Activated T-cell treated with anti-CD3 and anti-CD28 coated beads for 4 hours (primary cell): ENCODE measurements at places on chromosomes 2 and 18.

DNA sequence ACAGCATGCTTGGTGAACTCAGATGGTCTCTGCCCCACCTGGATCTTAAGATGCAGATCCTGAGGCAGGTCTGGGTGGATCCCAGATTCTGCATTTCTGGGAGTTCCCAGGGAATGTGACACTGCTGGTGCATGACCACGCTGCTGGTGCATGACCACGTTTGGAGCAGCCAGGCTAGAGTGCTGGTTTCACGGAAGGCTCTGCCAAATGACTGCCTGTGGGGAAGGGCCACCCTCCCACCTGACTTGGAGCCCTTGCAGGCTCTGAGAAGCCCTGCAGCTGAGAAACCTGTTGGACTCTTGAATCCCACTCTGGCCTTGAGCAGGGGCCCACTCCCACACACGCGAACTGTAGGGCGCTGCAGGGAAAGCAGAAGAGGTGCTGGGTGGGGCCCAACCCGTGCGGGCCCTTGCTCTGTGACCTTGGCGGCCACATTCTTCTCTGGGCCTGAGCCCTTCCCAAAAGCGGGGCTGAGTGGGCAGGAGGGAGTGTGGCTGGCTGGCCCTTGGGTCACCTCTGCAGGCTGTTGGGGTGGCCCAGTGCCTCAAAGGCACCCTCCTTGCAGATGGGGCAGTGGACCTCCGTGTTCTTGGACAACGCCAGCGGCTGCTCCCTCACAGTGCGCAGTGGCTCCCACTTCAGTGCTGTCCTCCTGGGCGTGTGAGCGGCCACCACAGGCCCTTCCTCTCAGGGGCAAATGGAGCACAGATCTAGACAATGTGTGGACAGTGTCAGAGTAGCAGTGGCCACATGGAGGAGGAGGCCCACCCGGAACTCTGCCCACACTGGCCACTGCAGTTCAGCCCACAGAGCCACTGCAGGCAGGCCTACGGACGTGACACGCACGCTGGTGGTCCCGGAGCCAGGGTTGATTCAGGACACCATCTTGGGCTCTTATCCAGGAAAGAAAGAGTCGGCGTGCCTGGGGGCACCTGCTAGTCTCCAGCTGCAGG is 7.9 kb downstream of the ERFE start:
- no peak for DNase-seq

- DNase-seq: peak; percentile 28
These were observed 285.1 kb downstream of the MTX2 start for GRCh38 chr2:176554101-176555048.

DNA sequence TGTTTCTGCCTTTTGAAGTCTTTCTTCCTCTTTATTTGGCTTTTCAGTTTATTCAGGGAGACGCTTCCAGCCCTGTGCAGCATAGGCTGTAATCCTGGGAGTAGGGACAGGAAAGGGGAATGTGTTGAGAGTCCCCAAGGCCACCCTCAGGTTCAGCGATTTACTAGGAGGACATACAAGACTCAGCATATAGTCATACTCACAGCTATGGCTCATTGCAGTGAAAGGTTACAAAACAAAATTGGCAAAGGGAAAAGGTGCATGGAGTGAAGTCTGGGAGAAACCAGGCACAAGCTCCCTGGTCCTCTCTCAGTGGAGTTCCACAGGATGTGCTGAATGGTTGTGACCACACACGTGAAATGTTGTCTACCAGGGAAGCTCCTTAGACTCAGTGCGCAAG is 49.6 kb upstream of the ZNF638 start:
- no peak for DNase-seq

- DNase-seq: no peak
These were observed 48.7 kb upstream of the AGAP1 start for GRCh38 chr2:235445116-235445515.

DNA sequence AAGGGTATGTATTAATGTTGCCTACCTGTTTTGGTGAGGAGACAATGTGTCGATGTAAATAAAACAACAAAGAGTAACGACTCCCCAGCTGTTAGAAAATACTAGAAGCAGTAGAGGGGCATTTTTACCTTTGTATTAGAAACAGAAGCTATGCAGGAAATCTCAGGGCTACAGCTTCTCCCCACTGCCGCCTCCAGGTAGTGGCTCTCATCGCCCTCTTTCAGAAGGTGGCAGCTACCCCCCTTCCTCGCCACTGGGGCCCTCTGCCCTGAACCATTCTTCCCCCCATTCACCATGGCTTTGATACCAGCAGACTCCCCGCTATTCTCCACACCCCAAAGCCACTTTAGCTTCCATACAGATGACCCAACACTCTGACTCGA is 6.7 kb downstream of the PLA2R1 start:
- DNase-seq: no peak

DNA sequence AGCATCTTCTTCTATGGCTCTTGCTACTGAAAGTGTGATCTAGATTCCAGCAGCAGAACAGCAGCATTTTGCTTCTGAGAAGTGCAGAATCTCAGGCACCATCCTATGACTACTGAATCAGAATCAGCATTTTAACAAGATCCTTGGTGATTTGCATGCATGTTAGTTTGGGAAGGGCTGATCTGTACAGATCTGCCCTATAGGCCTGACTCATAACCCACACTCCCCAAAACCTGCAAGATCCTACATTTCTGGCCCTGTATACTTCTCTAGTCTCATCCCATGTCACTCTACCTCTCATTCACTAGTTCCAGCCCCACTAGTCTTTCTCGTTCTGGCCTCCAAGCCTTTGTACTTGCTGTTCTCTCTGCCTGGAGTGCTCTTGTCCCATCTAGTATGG is 15.7 kb upstream of the DARS1 start:
- DNase-seq: no peak

DNA sequence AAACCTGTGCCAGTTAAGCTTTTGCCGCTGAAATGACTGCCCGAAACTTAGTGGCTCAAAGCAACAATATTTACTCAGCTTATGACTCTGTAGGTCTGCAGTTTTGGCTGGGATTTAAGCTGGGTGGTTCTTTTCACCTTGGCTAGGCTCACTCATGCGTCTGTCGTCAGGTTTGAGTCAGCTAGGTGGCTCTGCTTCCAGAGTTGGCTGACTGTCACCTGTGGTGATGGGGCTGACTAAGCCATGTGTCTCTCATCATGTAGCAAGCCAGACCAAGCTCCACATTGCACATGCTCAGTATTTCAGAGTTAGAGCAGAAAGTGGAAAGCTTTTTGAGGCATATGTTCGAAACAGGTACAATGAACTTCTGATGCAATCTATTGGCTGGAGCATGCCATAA is 354.8 kb downstream of the MEIS1 start:
- no peak for DNase-seq

- no peak for DNase-seq
These were observed 556.1 kb downstream of the CMPK2 start for GRCh38 chr2:6309415-6310255.

GRCh38 chr2:158297606-158298005 is 158.9 kb downstream of the CCDC148 start:
- DNase-seq: no peak
